ENCODE measurements at places on chromosomes 1 and 21. TPM values are rescaled to one million over a fixed set of nuclear protein-coding genes. Genes with fewer than 3 reads are reported as not detected.

Gene RYR2
- 0.19 TPM for total RNA-seq

Gene SERINC2
- total RNA-seq: 0.23 TPM

Gene RHOU
- total RNA-seq: 0.88 TPM

Gene RNF186
- not detected for total RNA-seq

Gene ALX3
- total RNA-seq: not detected

Gene SYT11
- total RNA-seq: 35.3 TPM

Gene CHI3L2
- 10.6 TPM for total RNA-seq

Gene CYP4Z1
- total RNA-seq: not detected

Gene CDA
- not detected for total RNA-seq

Gene BLACAT1
- 0.34 TPM for total RNA-seq

GRCh38 chr21:43803558-43804300 is 14.4 kb downstream of the RRP1 start:
- no peak overlapping the region for H3K4me3 ChIP-seq
- H3K4me1 ChIP-seq: peaks cover 9% of the 10 kb centered on the region
- H3K27me3 ChIP-seq: no peaks in the 10 kb centered on the region

- H3K4me1 ChIP-seq: peaks cover 45% of the 10 kb centered on the region
- no peaks in the 10 kb centered on the region for H3K36me3 ChIP-seq
- peak overlapping the region; percentile 32 for H3K4me3 ChIP-seq
- no peak overlapping the region for H3K27ac ChIP-seq
Measured at GRCh38 chr1:15355968-15356625, 53.6 kb upstream of the EFHD2 start.

DNA sequence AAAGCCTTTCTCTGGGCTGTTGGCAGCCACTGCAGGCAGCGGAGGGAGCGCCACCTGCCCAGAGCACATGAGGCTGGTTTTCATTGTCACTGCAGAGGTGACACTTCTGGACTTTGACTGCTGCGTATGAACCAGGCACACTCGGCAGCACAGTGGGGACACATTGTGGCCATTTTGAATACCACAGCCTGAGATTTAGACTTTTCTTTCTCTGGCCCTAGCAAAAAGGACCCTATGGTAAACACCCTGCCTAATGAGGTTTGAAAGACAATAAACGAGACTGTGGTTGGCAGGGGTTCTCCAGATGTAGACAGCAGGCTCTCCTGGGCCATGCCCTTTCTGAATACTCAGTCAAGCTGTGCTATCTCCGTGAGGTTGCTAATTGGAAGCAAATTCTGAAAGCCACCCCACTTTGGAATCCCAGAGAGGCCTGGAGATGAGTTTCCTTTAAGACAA is 12.0 kb upstream of the KCNE2 start:
- no peaks in the 10 kb centered on the region for H3K36me3 ChIP-seq
- peak; percentile 33 for DNase-seq
- no peak overlapping the region for H3K4me3 ChIP-seq

DNA sequence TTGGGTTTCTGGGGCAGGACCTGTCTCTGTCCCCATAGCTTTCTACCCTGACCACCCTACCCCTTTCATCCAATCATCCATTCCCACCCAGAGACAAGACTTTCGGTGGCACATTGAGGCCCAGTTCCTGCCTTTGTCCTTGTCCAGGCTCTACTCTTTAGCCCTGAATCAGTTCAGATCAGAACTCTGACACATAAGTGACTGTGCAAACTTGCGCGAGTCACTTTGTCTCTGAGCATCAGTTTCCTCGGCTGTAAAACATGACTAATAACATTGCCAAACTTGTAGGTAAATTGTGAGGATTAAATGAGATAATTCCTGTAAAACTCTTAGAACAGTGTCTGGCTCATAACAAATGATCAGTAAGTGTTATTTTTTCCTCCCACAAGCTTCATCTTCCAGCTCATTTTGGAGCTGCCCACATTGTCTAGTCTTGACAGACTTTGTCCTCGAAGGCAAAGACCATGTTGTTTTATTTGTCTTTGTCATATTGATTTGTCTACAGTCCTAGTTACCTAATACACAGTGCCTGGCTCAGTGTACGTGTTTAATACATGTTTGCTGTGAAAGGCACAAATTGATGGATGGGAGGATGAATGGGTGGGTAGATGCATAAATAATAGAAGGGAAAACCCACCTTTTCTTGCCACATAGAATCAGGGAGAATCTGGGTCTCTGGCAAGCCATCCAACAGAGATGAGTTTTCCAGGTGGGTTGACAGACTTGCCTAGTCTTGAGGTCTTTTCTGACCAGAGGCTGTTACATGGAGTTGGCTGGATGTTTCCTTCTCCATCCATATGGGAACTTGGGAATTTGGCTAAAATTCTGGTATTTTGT is 262.9 kb downstream of the OMA1 start:
- H3K36me3 ChIP-seq: peaks cover 2% of the 10 kb centered on the region
- no peaks in the 10 kb centered on the region for H3K27me3 ChIP-seq
- H3K4me3 ChIP-seq: no peak overlapping the region
- H3K4me1 ChIP-seq: no peaks in the 10 kb centered on the region
- no peak for DNase-seq
- H3K27ac ChIP-seq: no peak overlapping the region

- peaks cover 53% of the 10 kb centered on the region for H3K27me3 ChIP-seq
- H3K27ac ChIP-seq: no peak overlapping the region
- no peak overlapping the region for H3K4me3 ChIP-seq
Measured at GRCh38 chr1:39084191-39084590, 58.0 kb downstream of the NDUFS5 start.

DNA sequence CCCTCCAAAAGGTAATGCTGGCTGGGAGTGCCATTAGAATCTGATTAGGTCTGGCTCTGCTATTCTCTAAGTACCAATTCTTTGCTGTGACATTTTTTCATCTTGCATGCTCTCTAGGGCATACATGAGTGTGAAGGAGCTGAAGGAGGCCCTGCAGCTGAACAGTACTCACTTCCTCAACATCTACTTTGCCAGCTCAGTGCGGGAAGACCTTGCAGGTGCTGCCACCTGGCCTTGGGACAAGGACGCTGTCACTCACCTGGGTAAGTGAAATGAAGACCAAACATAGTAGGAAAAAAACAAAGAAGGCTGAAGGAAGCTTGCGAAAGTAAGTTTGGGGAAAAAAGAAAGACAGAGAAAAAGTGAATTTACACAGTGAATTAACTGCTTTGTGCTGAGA is 207.9 kb downstream of the PAPPA2 start:
- no peaks in the 10 kb centered on the region for H3K4me1 ChIP-seq
- H3K36me3 ChIP-seq: no peaks in the 10 kb centered on the region
- no peaks in the 10 kb centered on the region for H3K27me3 ChIP-seq
- no peak for DNase-seq
- H3K4me3 ChIP-seq: no peak overlapping the region
- no peak overlapping the region for H3K27ac ChIP-seq

DNA sequence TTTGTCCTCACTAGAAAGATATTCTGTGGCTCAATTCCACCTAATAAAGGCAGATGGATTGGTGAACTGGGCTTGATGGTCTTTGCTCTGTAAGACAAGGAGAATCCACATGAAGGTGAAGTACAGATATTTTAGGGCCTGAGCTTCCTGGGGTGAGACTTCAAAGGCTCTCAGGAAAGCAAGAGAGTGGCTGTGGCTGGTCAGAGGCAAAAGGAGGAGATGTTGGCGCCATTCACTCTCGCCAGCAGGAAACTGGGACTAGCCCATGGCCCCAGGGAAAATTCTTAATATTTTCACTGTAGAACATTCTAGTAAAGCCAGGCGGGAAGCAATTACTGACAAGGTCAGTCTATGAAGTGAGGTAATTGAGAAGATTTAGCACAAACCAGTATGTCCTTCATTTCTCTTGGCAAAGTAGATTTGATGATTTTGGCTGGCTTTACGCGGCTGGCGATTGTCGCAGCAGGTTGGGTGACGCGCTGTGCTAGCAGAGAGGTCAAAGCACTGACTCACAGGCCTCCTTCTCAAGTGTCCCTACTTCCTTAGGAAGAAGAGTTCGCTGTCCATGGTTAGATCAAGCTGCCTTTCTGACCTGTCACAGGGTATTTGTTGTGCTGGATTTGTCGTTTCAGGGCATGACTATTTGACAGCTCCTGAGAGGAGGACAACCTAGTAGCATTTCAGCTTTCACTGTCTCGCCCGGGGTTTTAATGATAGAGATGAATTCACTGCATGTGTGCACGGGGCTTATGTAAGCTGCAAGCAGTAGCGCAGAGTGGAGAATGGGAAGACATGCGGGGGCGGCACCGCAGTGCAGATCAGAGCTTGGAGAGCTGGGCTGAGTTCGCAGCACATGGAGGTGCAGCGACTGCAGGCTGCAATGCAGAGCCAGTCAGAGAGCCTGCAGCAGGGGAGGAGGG is 32.7 kb downstream of the XCL1 start:
- H3K27me3 ChIP-seq: peaks cover 20% of the 10 kb centered on the region
- no peak overlapping the region for H3K4me3 ChIP-seq
- H3K36me3 ChIP-seq: no peaks in the 10 kb centered on the region
- no peak for DNase-seq
- H3K4me1 ChIP-seq: no peaks in the 10 kb centered on the region

DNA sequence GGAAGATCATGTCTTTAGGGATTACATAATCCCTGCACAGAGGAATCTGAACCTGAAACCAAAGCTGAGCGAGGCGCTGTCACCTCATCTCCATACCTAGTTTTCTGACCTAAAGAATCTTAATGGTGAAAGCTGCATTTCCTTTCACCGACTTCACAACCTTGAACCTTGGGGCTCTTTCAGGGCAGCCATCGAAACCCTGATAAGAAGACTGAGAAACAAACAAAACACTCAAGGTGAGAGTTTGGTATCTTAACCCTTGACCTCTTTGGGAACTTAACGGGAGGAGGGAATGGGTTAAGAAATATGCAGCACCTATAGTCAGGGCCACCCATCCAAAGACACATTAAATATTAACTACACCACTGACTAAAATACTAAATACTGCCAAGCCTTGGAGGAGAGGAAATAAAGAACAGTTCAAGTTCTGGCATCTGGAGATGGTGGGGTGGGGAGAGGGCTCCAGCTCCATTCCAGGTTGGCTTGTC is 2.0 kb downstream of the C1orf116 start:
- peak overlapping the region; percentile 9 for H3K27ac ChIP-seq
- no peaks in the 10 kb centered on the region for H3K4me1 ChIP-seq

DNA sequence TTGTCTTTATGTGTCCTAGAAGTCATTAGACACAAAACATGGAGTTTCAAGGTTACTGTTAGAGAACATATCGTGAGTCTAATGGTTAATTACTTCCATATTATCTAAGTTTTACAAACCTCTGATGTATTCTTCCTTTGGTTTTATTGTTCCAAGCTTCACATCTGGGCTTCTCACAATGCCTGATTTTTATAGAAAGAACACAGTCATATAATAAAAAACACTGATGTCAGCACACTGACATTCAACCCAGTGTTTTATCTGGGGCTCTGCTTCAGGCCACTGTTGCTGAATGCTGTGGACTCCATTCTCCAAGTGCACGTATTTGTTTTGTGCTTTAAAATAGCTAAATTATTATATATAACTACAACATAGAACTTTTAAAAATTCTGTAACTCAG is 232.9 kb downstream of the SMYD3 start:
- peaks cover 4% of the 10 kb centered on the region for H3K36me3 ChIP-seq
- no peak for DNase-seq
- no peaks in the 10 kb centered on the region for H3K4me1 ChIP-seq
- no peak overlapping the region for H3K27ac ChIP-seq
- H3K27me3 ChIP-seq: no peaks in the 10 kb centered on the region
- H3K4me3 ChIP-seq: no peak overlapping the region

- H3K4me1 ChIP-seq: no peaks in the 10 kb centered on the region
- no peak overlapping the region for H3K27ac ChIP-seq
- H3K27me3 ChIP-seq: peaks cover 16% of the 10 kb centered on the region
- no peak for DNase-seq
Measured at GRCh38 chr1:221162939-221163338, 283.7 kb downstream of the HLX start.

DNA sequence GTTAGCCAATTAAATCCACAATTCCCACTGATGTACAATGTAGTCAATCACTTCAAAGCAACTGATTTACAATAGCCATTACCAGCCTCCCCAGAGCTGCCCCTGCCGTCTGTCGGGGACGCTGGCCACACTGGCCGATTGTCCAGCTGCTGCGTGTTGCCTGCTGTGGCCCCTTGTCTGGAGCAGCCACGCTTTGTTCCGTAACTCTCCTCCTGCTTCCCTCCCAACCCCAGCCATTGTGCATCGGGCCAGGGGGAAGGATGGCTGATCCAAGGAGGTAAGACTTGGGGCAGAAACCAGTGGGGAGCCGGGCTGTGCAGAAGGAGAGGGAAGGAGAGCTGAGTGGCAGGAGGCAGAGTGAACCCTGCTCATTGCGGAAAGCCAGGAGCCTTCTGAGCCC is 83.6 kb upstream of the LYST start:
- no peak for DNase-seq
- H3K27me3 ChIP-seq: peaks cover 6% of the 10 kb centered on the region
- no peak overlapping the region for H3K4me3 ChIP-seq
- H3K27ac ChIP-seq: no peak overlapping the region

All from activated T-cell treated with anti-CD3 and anti-CD28 coated beads, Interleukin-2, amount 50 U/mL, for 72 hours (primary cell).